ENCODE measurements at places on chromosomes 16 and 17.

DNA sequence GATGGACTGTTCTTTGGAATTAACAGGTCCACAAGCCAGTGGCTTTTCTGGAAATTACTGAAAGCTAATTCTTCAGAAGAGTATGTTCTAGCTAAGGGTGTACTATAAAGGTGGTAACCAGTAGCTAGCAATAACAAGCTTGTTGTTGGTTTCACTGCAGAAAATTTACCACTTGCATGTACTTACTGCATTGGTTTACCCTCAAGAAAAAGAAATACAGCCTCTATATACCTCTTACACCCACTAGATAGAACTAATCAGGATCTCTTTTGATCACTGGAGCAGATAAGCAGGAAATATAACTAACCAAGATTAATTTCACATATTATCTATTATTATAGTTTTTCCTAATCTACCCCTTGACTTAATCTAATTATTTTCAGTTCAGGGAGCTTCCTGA, 184.9 kb upstream of the TBX2 start:
- DNase-seq: no peak

DNA sequence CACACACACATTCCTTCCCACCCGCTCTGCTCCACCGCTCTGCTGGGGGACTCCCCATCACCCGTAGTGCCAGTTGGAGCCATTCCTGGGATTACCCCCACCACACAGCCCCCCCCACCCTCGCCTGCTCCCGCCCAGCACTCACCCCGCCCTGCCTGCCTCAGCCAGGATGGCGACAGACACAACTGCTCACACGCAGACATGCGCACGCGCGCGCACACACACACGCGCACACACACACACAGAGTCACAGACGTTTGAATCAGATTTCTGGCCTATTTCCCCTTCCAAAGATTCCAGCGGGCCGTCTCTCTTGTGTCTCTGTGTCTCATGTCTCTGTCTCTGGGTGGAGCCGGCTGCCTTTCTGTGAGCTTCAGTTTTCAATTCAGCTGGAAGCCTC, 4.4 kb downstream of the CACNA1G start:
- DNase-seq: no peak

DNA sequence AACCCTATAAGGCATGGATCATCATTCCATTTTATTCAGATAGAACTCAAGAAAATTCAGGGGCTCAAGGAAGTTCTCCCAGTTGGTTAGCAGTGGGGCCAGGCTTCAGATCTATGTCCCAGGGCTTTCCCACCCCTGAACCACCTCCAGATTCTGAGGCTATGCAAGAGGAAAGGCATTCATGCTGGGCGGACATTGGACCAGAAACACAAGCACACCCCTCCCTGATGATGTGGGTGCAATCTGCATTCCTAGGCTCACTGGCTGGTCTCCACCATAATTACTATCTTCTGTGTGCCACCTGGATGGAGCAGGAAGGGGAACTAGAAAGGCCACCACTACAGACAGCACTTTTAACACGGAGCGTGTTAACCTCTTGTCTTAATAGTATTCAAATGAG, 63.2 kb upstream of the ASIC2 start:
- no peak for DNase-seq

- no peak for DNase-seq
These were observed 377.8 kb downstream of the SOX9 start for GRCh38 chr17:72498364-72499210.

GRCh38 chr16:19436540-19436939, 18.9 kb downstream of the TMC5 start:
- no peak for DNase-seq

- peak; percentile 21 for DNase-seq
These were observed 2.1 kb downstream of the SCARF1 start for GRCh38 chr17:1643293-1643998.

DNA sequence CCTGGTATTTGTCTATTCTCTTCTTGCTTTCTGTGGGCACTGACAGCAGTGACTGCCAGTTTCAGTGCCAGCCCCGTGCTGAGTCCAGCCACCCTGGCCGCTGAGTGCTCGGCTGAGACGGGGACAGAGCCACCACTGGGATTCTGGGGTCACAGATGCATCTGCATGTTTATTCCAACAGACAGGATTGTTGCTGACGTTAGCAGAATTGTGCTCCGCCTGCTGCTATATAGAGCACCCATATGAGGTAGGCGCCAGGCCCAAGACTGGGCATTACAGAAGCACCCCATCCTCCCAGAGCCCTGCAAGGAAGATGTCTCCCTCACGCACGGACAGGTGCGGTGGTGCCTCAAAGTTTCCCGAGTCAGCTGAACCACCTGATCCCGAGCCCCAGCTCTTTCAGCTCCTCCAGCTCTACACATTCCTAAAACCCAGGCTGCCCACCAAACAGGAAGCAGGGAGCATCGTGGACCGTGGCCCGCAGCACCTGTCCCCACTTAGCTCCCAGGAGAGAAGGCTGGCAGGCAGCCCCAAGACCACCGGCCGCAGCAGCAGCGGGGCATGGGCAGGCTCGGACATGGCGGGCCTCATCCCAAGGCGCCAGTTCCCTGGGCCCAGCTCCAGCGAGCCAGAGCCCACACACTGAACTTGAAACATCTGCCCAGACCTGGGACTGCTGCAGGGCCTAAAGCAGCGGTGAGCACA, 44.9 kb upstream of the RASD1 start:
- DNase-seq: peak; percentile 92

DNA sequence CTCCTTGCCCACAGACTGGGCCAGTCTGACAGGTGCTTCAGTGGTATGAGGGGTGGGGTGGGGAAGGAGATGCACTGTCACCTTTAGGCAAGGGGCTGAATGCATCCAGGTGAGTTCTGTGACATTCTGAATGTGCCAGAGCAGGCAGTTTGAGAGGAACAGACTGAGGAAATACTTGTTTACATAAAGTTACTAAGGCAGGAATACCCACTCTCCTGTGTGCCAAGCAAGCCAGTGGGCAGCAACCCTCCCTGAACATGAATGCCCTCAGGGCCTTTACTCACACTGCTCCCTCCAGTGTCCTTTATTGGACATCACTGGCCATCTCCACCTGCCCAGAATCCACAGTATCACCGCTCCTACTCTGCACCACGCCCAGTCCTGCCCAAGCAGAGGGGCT, 33.1 kb upstream of the ULK2 start:
- DNase-seq: no peak

GRCh38 chr16:2088759-2089358, 41.1 kb downstream of the TSC2 start:
- DNase-seq: peak; percentile 11

- DNase-seq: no peak
These were observed 52.1 kb upstream of the TMEM132E start for GRCh38 chr17:34527136-34527907.

DNA sequence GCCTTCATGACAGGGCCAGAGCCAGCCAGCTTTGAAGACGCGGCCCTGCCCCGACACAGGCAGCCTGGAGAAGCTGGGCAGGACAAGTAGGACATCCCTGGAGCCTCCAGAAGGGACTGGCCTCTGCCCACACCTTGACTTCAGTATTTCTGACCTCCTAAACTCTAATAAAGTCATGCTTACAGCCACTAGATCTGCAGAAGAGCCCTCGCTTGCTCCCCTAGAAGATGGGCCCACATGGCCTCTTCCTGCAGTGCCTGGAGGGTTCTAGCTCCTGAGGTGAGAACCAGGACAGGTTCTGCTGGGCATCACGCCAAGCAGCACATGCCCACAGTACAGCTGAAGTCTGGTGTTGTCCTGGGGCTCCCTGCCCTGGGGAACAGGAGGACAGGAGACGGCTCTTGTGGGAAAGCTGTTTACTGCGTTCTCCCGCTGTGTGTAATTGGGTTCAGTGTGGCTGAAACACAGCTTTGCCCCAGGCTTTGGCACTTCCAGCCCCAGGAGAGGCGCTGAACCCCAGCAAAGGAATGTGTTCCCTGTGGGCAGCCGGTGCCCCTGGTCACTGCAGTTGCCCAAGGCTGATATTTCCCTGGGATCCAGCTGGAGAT, 2.6 kb downstream of the APRT start:
- no peak for DNase-seq

DNA sequence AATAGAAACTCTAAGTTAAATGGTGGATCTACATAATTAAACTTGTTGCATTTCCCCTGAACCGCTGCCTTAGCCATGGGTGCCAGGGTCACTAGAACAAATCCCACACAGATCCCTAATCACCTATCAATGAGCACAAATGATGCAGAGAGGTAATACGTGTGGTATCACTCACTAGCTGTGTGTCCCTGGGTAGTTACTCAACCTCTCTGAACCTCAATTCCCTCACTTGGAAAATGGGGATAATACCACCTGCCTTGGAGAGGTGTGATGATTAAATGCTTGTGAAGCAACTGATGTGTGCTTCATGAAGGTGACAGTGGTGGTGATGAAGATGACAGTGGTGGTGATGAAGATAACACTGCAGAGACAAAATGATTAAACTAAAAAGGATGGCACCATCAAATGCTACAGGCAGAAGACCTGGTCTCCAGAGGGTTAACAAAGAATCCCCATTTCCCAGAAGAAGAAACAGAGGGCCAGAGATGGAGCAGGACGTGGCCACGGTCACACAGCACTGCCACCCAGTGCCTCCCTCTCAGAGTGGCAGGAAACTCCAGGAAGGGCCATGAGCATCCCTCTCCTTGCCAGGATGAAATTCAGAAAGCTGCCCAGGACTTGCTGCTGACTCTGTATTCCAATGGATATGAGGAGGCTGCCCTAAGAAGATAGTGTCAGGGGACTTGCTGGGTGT, 17.9 kb upstream of the FOXF1 start:
- no peak for DNase-seq

DNA sequence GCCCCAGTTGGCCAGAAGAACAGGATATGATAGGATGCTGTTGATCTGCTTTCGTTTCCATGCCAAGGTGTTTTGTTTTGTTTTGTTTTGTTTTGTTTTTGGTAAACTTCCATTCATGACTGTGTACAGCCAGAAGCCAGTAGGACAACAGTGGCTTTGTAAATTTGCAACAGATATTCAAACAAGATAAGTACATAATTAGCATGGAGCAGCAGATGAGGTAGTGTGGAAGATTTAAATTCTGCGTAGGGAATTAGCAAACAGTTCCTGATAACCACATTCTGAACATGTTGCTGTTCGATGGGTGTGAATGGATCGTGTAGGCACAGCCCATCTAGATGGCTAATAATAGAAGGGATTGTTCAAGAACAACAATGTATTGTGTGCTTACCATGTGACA, 1080.1 kb upstream of the RBFOX1 start:
- no peak for DNase-seq

DNA sequence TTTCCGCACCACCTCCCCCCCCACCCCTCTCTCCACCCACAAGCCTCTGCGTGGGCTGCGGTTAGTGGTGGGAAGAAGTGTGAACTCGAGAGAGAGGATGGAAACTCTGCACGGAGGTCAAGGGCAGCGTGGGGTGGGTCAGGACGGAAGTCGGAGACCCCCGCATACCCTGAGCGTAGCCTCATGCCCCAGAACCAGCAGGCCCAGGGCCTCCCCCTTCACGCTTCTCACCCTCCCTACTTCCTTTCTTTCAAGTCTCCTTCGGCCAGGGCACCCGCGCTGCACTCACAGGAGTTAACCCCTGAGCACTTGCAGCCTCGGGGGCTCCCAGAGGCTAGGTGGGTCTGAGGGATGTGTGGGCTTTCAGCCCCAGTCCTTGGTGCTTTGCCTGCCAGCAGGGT, 9.2 kb downstream of the TBKBP1 start:
- DNase-seq: no peak

DNA sequence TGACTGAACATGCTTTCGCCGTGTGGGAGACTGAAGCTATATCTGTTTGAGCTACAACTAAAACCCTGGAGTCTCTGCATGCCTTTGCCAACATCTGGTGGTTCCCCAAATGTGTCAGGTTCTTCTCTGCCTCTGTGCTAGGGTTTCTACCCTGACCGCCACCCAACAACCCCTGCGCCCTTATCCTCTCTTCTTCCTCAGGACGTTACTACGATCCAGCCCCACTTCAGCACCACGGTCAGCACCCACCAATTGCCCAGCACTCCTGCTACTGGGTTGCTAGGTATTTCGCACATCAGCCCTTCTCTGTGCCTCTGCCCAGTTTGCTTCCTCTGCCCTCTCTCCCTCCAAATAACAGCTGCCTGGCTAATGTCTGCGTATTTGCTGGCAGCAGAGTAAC, 106.3 kb upstream of the HSBP1 start:
- DNase-seq: no peak

- DNase-seq: peak; percentile 7
These were observed 12.9 kb downstream of the P2RX5 start for GRCh38 chr17:3683054-3683511.

DNA sequence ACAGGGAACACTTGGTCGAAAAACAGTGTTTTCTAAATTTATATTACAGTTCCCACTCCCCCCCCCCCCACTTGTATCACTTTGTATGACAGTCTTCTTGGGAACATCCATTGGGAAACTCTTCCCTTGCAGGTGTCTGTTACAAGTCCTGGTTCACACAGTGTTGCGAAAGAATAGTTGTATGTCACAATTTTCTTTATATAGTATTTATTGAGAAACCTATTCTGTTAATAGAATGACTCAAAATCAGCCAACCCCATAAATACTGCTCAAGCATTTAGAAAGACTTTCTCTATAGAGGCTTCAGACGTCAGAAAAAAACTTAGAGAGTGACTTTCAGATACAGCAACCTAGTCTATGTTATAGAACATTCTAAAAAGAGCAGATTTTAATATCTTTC, 414.4 kb downstream of the WWOX start:
- no peak for DNase-seq

- DNase-seq: no peak
These were observed 93.7 kb downstream of the TBC1D16 start for GRCh38 chr17:79942011-79942405.

- DNase-seq: no peak
These were observed 146.3 kb upstream of the FOXF1 start for GRCh38 chr16:86363836-86364618.

DNA sequence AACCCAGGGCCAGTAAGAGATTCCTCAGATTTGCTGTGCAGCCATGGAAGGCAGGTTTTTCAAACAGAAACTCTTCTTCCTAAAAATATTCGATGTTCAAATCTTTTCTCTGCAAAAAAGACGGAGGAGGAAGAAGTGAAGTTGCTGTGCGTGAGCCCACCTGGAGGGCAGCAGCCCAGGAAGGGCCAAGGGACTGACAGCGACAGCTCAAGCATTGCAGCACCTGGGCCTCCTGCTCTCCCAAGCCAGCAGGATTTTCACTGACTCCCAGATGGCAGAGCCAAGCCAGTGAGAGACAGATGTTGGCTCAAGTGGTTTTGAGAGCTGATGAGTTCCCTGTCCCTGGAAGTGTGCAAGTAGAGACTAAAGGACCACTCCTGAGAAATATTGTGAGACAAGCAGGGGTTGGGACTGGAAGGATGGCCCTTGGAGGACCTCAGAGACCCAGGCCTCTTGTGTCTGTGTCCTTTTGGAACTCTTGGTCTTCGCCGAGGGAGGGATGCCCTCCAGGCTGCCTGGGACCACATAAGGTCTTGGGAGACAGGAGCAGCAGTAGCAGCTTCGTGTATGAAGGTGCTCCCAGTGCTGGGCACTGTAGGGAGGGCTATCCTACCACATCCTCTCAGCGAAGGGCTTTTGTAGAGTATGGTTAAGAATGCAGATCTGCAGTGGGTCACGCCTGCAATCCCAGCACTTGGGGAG, 29.3 kb upstream of the TNFRSF13B start:
- DNase-seq: no peak

GRCh38 chr16:11370084-11370931, 25.0 kb downstream of the RMI2 start:
- DNase-seq: no peak

All from NCI-H1105 treated with DMSO at 0.1 percent for 48 hours (cell line).